ENCODE measurements at places on chromosomes 16 and 17.

DNA sequence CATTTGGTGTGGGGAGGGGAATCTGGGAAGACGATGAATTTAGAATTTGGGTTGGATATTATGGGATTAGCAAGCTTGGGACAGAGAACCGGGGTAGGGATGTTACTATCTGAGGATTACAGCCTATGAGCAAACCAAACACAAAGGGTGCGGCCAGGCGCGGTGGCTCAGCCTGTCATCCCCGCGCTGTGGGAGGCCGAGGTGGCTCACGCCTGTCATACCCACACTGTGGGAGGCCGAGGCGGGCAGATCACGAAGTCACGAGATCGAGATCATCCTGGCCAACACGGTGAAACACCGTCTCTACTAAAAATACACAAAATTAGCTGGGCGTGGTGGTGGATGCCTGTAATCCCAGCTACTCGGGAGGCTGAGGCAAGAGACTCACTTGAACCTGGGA is 60.9 kb downstream of the VPS53 start:
- DNase-seq, result no peak

GRCh38 chr17:78808163-78808562 is 26.1 kb upstream of the CYTH1 start:
- no peak for DNase-seq

DNA sequence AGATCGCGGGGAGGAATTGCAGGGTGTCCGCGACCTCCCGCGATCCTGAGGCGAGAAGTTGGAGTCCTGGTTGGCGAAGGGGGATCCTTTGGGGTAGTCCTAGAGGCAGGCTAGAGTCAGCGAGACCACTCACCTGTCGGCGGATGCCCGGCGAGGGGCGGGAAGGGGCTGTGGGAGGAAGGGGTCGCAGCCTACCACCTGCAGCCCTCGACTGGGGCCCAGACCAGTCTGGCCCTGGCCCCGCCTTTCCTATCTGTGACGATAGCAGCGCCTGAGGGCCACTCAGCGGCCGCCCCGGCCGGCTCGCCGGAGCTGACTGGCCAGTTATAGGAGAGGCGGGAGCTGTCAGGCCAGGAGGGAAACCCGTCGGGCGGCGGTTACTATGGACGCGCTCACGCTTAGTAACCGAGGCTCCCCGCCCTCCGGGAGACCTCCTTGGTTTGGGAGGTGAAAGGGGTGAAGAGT is at the start of gene TEKT3:
Gene TEKT3 (minus strand): TSS at position 213 of the 465 bp plus-strand sequence. CDS start 10,012 bp downstream, outside the sequence.
- DNase-seq, result no peak

DNA sequence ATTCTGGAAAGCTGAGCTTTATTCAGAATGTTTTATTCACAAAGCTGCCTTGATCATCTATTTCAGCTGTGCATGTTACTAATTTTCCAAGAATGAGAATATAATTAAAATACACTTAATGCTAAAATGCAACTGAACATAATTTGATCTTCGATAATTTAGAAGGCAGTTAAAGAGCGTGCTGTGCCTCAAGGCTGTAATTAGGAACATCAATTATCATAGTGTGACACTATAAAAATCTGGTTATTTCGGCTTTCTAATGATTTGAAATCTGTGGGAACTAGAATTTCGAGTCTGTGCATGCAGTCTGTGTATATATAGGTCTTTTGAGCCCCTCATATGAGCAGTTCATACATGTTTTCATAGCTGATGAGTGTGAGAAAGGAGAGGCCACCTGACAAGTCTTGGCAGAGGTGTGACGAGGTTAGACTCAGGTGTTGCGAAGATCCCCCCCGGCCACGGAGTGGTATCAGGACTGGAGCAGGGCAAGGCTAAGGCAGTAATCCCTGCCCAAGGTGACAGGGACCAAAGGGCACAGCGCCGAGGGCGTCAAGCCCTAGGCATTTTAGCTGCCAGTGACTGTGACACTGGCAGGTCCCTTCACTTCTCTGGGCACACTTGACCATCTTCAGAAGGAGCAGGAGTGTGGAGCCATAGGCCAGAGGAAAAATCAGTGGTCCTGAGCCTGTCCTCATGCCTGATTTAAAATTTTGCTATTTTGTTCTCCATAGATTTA is 328.5 kb downstream of the SNX29 start:
- DNase-seq, result no peak

GRCh38 chr16:65888201-65888600 is 478.3 kb upstream of the CDH5 start:
- DNase-seq, result no peak
